ENCODE measurements at places on chromosomes 16 and 17. TPM values are rescaled to one million over a fixed set of nuclear protein-coding genes. Genes with fewer than 3 reads are reported as not detected.

The OTOA gene
- 0.03 TPM for polyA plus RNA-seq

The NACA2 gene
- 0.11 TPM for polyA plus RNA-seq

The CCDC92B gene
- polyA plus RNA-seq, result 0.27 TPM

The GRAP gene
- polyA plus RNA-seq, result 2.1 TPM

The GUCY2D gene
- polyA plus RNA-seq, result 0.04 TPM

The CACNB1 gene
- polyA plus RNA-seq, result 6.1 TPM

The WSCD1 gene
- 2.5 TPM for polyA plus RNA-seq

The PRAC2 gene
- polyA plus RNA-seq, result not detected

The CRISPLD2 gene
- polyA plus RNA-seq, result 8.0 TPM

The SCNN1B gene
- polyA plus RNA-seq, result 0.15 TPM
